ENCODE measurements at places on chromosomes 3 and 15.
A peak's percentile ranks its signal among the peaks of the same experiment; 100 is the strongest.

DNA sequence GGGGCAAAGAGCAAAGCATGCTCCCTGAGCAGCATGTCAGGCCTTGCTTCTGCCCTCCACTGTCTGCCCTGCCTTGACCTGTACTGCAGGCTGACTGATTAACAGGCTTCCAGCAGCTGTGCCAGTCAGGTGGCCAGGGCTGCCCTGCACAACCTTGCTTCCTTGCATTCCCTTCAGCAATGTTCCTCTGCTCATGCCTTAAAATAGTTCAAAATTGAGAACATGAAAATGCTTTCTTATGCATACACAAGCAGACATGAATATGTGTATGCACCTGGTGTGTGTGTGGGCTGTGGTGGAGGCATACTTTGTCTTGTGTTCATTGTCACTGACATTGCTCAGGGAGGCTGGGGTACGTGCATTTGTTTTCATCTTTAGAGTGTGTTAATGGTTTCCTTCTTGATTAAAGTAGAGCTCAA is 1.2 kb upstream of the SLC22A13 start:
- no peak for DNase-seq

- no peak for DNase-seq
Measured at GRCh38 chr15:66483131-66483566, 14.4 kb downstream of the SNAPC5 start.

DNA sequence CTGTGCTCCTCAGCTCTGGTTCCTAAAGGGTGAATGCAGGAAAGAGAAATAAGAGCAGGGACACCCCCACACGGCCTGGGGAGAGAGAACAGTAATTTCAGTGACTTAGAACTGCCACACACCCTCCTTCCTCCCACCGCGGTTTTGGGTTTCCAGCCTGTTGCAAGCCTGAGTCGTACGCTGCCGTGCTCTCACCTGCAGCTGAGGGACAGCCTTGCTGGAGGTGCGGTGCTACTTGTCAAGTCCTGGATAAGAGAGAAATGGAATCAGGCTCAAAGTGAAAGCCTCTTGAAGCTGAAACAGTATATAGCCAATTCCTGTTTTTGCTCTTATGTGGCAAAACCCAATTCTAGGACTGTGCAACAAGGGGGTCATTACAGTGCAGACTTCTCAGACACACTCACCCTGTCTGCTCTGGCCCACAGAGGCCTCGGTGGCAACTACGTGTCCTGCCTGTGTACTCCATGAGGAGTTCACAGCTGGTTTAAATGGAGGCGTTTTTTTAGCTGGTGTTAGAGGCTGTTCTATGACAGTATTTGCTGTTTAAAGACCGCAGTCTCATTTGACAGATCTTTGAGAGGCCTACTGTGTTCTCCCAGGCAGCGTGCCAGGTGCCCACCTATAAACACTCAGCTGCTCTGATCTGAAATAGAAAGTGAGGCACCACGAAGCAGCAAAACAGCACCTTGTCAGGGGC is 42.9 kb downstream of the TBC1D2B start:
- peak; percentile 56 for DNase-seq

GRCh38 chr15:61051569-61052031 is 177.5 kb downstream of the RORA start:
- no peak for DNase-seq

GRCh38 chr3:4751502-4752101 is 227.6 kb upstream of the BHLHE40 start:
- DNase-seq: no peak

GRCh38 chr3:14598143-14598569 is 53.4 kb upstream of the CCDC174 start:
- DNase-seq: no peak

GRCh38 chr3:100402256-100402655 is 917 bp downstream of the LNP1 start:
- no peak for DNase-seq

DNA sequence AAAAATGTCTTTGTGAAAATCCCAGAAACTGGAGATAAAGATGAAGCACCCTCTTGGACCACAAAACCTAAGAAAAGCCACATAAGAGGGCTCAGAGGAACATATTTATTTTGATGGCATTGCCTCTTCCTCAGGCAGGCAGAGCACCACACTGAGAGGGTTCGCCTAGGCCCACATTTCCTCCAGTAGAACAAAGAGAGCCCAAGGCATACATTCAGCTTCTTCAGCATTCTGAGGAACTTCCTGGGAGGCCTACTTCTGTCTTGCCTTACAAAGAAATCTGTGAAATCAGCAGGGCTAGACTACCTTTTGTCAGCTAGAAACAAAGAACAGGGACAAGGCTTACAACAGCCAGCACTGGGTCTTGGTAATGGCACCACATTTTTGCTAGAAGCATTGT is 1325.3 kb downstream of the SI start:
- no peak for DNase-seq

- DNase-seq: no peak
Measured at GRCh38 chr3:197950677-197951061, 679 bp downstream of the RPL35A start.

DNA sequence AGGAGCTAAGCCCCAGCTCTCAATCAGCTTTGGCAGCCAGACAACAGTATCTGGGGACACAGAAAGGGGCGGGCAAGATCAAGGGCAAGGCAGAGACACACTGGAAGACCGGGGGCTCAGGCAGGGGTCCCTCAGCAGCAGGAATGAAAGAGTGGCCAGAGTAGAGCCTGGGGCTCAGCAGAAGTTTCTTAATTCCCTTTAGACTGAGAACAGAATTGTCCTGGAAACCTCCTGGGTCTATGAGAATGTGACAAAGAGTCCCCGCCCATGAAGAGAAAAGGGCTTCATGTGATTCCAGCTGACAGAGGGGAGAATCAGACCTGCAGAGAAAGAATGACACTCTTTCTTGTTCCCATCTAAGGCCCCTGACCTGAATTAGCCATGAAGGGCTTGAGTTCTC is 95.2 kb upstream of the CTNNB1 start:
- no peak for DNase-seq

DNA sequence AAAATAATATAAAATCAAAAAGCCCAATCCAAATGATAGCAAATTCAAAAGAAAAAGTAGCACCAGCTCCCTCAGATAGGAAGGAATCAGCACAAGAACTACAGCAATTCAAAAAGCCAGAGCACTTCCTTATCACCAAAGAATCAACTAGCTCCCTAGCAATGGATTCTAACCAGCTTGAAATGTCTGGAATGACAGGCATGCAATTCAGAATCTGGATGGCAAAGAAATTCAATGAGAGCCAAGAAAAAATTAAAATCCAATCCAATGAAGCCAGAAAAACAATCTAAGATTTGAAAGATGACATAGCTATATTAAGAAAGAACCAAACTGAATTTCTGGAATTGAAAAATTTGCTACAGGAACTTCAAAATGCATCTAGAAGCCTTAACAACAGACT is 1334.4 kb upstream of the ALCAM start:
- DNase-seq: no peak

GRCh38 chr3:113124256-113124830 is 87.0 kb upstream of the BOC start:
- DNase-seq: no peak

- no peak for DNase-seq
Measured at GRCh38 chr15:68295014-68295805, 17.7 kb downstream of the FEM1B start.

DNA sequence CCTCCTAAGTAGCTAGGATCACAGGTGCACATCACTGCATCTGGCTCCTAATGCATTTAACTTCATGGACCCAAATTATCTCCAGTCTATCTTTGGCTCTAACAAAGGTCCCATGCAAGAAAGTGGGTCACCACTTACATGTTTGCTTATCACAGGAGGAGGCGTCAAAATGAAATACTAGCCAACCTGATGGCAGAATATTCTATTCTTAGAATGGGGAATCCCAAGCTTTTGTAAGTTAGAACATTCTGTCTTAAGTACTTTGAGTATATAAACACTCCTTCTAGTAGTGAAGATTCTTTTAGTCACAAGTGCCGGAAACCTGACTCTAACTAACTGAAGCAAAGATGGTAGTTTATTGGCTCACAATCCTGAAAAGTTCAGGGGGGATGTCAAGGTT is 72.0 kb upstream of the ADAMTS9 start:
- DNase-seq: no peak
